Renal pelvis (tissue), 12 donors: ENCODE measurements at places on chromosomes 4 and X. TPM values are rescaled to one million over a fixed set of nuclear protein-coding genes. Genes with fewer than 3 reads are reported as not detected.

GRCh38 chr4:67712000-67712625 is 11.2 kb upstream of the UBA6 start:
- DNase-seq: no peak

GRCh38 chrX:69282893-69283690 is 117.8 kb upstream of the PJA1 start:
- DNase-seq: no peak

DNA sequence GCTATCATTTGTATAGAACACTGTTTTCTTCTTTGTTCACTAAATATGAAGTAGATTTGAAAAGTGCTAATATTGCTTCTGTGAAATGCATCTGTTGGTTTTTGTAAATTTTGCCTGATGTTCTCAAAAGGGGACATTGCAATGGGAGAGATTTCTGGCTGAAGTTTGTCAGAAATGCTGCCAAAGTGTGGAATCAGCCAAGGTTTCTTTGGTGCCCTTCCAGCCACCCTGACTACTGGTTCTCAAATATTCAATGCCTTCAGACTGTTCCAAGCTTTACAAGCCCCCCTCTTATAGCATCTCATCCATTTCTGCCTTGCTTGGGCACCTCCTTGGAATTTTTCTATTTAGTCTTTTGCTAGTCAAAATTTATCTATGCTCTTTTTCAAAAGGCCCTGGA is 60.6 kb upstream of the TMLHE start:
- DNase-seq: no peak

GRCh38 chrX:54352677-54353076 is 5.2 kb downstream of the WNK3 start:
- DNase-seq: no peak

Gene GRIA3
- polyA plus RNA-seq: 1.5 TPM

Gene MAGEA9B
- polyA plus RNA-seq: not detected

Gene FSTL5
- polyA plus RNA-seq: 1.6 TPM

Gene GLRA2
- polyA plus RNA-seq: 0.26 TPM

Gene KLHL34
- 0.12 TPM for polyA plus RNA-seq
